ENCODE measurements at places on chromosomes 12 and 14. TPM values are rescaled to one million over a fixed set of nuclear protein-coding genes. Genes with fewer than 3 reads are reported as not detected.

DNA sequence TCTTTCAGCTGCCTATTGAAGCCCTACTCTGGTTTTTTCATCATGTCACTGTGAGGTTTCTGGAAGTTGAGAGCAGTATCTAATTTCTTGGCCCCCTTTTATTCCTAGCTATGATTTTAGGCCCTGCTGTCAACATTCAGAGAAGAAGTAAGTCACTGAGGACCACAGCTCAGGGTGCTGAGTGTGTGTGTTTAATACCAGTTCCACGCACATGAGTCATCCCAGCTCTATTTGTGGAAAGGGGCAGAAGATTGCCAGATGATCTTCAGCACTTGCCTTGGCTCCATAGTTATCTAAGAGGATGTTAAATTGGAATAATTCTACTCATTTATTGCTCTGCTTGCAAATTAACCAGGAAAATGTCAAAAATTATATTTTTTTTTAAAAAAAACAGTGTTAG is 65.5 kb upstream of the SLC38A4 start:
- no peak for DNase-seq

GRCh38 chr12:31021809-31022494 is 51.7 kb upstream of the DDX11 start:
- DNase-seq: no peak

DNA sequence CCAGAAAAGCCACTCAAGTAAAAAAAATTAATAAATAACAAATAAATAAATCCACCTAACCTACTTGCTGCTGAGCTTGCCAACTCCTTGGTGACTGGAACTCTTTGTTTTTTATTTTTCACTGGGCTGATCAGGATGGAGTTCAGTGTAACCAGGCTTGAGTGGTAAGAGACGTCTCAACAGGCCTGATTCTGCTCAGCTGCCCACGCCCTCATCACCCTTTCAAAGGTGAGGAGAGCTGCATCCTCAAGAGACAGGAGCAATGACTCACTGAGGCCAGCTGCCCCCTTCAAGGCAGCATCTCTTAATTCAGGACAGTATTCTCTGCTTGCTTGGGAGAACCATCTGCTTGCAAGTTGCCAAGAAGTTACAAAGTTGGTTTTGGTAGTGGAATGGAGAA is 111.9 kb upstream of the CPM start:
- no peak for DNase-seq

DNA sequence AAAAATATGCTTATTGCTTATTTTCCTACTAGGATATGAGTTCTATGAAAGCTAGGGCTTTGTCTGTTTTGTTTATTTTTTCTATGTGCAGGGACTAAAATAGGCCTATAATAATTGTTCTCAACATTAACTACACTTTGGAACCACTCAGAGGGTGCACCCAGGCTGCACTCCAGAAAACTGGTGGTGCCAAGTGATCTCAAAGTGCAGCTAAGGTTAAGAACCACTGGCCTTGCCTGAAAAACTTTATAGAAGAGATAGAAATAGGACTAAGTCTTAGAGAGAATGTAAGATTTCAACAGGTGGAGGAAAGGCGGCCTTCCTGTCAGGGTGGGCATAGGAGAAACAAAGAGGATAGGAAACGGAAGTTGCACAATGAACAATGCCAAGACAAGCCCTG is 37.7 kb upstream of the NR1H4 start:
- no peak for DNase-seq

The TMEM179 gene
- not detected for total RNA-seq

The MYL2 gene
- total RNA-seq: 0.81 TPM

The ST8SIA1 gene
- 6.9 TPM for total RNA-seq

DNA sequence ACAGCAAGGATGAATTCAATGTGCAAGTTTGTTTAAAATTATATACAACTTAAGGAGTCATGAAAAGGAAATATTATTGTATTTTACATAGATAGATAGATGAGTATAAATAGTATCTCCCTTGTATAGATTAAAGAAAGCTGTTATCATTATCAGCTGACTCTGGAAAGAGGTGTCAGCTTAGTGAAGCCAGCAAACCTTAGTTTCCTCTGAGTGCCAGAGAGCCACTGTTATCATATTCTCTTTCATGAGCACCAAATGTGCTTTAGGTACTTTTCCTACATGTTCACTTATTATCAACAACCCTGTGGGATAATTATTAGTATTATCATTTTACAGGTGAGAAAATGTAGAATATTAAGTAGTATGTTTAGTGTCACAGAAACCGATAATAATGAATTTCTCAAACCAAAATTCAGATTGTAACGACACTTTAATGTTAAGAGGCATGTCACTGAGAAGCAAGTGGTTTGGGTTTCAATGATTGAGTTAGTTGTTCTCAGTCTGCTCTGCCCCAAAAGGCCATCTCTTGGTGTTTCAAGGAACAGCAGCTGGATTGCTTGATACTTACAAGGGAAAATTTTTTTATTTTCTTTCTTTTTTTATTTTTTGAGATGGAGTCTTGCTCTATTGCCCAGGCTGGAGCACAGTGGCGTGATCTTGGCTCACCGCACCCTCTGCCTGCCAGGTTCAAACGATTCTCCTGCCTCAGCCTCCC is 53.7 kb downstream of the PLEKHA5 start:
- no peak for DNase-seq

DNA sequence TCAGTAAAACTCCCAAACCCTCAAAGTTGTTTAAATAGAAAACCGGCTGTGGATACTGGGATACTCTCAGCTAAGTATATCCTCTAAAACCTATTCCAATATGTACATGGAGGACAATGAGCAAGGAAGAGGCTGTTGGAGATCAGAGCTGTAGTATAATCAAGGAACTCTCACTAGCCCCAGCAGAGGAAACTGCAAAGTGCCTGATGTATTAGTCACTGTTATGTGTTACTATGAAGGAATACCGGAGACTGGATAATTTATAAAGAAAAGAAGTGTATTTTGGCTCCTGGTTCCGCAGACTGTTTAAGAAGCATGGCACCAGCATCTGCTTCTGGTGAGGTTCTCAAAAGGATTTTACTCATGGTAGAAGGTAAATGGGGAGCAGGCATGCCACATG is 65.6 kb upstream of the RPL10L start:
- no peak for DNase-seq

GRCh38 chr14:63988579-63988978 is 135.8 kb downstream of the SYNE2 start:
- no peak for DNase-seq

GRCh38 chr14:22558221-22558913 is 30.7 kb downstream of the DAD1 start:
- DNase-seq: no peak

GRCh38 chr12:58920102-58920960 is at the start of gene LRIG3:
Gene LRIG3, minus strand, starts transcription at chr12:58920504. Its CDS starts 269 bp downstream, at chr12:58920235.
- DNase-seq: peak; percentile 53

The CAPZA3 gene
- not detected for total RNA-seq

DNA sequence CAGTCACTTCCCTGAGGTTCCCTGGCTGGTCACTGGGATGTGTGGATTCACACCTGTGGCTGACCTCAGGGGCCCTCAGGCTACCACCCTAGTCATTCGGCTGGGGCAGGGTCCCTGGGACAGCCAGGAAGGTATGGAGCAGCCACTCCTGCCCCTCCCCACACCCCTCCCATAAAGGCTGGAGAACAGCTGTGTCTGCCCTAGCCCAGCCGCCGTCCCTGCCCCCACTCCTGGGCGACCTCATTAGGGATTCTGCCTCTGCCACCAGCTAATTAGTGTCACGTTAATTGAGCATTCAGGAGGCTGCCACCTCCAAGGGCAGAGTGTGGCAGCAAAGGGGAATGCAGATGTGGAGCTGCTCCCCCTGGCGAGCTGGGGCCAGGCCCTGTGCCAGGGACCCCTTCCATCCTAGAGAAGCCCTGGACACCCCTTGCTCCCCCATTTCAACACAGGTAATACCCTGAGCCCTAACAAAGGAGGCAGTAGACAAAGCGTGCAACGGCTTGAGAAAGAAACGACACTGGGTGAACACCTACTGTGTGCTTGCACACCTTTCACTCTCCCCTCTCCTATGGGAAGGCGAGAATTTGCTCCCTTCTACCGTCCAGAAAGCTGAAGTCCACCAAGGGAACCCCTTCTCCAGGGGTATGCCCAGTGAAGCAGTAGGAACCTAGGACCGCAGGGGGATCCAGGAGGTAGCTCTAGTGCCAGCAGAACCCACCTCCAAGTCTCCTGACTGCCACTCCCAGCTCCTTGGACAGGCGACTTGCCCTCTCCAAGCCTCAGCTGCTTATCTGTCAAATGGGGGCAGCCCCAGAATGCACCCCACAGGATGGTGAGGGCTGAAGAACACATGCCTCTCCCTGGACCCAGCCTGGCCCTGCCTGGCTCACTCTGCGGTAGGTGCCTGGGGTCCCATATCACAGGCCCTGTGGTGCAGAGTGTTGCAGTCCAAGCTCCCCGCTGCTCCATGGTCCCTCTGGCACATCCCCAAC is 45.1 kb downstream of the FAM222A start:
- no peak for DNase-seq

The KRT73 gene
- total RNA-seq: not detected

The TAS2R46 gene
- total RNA-seq: 3.0 TPM

The B3GNT4 gene
- 2.4 TPM for total RNA-seq

DNA sequence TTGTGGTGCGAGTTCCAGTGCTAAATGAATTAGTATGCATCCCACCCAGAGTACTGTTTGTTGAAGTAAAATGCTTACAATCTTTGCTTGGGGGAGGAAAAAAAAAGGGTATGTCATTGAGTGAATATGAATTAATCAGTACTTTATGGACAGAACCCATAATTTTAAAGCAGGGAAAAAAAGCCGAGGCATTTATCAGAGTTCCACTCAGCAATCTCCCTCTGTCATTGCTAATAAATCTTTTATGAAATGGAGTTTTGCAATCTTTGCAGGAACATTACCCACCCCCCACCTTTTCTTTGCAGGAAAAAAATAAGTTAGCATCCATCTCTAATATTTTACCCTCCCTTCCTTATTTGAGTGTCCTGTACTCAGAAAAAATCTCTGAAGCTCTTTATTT is 127.9 kb upstream of the TMPO start:
- no peak for DNase-seq

- DNase-seq: no peak
Measured at GRCh38 chr12:91133871-91134270, 22.6 kb upstream of the LUM start.

DNA sequence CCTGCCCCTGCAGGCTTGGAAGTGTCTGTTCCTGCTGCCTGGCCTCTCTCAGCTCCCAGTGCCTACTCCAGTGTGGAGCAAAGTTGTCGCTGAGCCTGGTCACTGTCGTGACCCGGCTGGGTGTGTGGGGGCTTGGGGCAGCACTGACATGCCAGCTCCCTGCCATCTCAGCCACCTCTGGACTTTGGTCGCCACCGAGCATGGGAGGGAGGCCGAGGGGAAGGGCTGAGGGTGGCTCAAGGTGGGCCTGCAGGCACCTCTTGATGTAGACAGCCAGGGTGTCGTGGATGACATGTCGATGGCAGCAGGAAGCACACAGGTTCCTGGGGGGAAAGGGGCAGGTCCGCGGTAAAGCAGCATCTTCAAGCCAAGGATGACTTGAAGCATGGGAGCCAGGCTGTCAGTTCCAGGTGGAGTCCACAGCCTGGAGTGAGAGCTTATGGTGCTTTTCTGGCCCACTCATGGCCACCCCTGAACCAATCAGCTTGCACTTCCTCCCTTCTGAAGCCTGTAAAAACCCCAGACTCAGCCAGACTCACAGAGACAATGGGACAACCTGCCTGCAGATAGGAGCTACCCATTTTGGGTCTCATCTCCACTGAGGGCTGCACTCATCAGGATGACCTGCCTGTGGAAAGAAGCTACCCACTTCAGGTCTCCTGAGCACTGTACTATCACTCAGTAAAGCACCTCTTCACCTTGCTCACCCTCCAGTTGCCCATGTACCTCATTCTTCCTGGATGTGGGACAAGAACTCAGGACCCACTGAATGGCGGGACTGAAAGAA is 210.1 kb downstream of the MON2 start:
- DNase-seq: no peak

DNA sequence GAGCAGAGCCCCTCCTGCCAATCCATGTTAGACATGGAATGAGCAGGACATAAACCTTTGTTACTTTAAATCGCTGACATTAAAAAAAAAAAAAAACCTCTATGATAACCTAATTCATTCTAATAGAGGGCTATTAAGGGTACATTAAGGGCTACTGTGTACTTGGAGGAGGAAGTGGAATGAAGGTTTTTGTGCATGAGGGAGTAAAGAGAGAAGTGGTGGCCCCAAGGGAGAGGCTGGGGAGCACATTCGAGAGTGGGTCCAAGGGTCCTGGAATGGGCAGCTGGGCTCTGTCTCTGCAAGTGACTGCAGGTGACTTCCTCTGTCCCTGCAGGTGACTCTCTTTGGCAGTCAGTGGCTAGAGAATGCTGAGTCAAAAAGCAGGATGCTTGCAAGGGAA is 32.1 kb upstream of the PTGDR start:
- DNase-seq: no peak

The SELPLG gene
- total RNA-seq: 14.3 TPM

- no peak for DNase-seq
Measured at GRCh38 chr14:80587096-80587724, 354.3 kb downstream of the CEP128 start.

DNA sequence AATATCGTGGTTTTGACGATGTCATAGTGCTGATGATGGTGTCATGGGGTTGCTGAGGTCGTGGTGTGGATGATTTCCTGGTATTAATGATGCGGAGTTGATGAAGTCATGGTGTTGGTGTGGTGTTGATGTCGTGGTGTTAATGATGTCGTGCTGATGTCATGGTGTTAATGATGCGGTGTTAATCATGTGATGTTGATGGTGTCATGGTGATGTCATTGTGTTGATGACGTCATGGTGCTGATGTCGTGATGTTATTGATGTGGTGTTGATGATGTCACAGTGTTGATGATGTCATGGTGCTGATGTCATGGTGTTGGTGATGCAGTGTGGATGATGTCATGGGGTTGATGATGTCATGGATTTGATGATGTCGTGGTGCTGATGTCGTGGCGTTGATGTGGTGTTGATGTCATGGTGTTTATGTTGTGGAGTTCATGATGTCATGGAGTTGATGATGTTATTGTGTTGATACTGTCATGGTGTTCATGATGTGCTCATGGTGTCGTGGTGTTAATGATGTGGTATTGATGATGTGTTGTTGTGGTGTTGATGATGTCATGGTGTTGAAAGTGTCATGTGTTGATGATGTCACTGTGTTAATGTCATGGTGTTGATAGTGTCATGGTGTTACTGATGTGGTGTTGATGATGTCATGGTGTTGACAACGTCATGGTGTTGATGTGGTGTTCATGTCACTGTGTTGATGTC is 48.5 kb upstream of the RIMBP2 start:
- no peak for DNase-seq
